SHP77 treated with DMSO at 0.1 percent for 48 hours (cell line): ENCODE measurements at places on chromosomes 6 and 20.

GRCh38 chr20:59207235-59207634 lies 43.6 kb downstream of the ZNF831 start:
- DNase-seq, result no peak

GRCh38 chr20:11350126-11351005 lies 567.3 kb upstream of the BTBD3 start:
- DNase-seq, result no peak

DNA sequence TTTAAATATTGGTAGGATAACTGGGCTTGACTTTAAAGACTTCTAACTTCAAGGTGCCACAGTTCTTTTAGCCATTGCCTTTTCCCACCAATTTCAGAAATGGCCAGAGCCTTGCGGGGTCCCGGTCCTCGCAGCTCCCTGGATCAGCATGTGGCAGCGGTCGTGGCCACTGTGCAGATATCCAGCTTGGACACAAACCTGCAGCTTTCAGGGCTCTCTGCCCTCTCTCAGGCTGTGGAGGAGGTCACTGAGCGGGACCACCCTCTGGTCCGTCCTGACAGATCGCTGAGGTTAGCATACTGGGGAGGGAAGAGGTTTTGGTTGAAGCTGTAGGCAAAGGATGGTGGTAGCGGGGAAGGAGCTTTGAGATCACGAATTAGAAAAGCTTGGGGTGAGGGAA lies 6.4 kb downstream of the CUL9 start:
- no peak for DNase-seq

DNA sequence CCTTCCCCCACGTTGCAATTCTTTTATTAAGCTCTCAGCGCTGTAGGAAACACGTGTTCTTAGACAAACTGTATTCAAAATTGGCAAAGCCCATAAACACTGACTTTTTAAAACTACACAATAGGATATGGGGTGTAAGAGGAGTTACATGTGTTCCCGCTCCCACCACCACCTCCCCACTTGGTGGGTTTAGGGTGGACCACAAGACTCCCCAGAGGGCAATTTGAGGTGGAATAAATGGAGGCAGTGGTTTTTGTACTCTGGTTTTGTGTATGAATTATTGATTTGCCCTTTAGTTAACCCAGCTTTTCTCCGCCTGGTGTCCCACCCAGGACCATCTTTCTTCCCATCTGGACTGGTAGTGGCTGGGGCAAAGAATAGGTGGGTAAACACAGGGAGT lies 3.7 kb downstream of the UQCC2 start:
- no peak for DNase-seq

DNA sequence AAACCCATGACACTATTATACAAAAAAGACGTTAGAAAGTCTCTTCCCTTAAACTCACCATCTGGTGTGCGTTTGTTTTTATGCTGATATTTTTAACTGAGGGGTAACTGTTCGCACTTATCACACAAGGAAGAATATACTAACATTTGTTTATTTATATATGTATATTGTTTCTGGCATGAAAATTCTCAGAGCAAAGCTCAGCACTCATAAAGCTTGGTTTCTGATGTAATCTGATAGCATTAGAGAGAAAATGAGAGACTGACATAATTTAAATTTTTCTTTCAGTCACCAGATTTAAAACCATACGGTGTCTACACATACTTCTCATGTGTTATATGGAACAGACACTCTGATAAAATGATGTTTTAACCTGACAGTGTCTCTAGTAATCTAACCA lies 6.9 kb downstream of the BLOC1S5 start:
- no peak for DNase-seq
